ENCODE measurements at places on chromosomes 1 and 21.

- DNase-seq: no peak
Observed at GRCh38 chr1:224594851-224595250, 21.3 kb upstream of the CNIH3 start.

DNA sequence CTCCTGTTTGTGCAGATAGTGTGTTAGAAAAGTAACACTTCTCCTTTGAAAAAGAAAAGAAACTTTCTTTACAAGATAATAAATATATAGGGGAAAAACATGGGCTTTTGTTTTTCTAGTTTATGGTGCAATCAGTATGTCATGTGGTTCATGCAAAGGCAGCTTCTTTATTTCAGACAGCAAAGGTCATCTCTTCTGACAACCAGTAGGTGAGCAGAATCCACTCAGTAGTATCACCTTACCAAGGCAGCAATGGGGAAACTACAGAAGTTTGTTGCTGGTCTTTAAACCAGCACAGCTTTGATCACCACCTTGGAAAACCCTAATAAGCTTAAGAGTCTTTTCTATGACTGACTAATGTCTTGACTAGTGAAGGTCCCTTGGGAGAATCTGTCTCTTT, 13.0 kb upstream of the SAMSN1 start:
- no peak for DNase-seq

GRCh38 chr21:35619184-35619583, 441.1 kb downstream of the SETD4 start:
- no peak for DNase-seq

GRCh38 chr1:226965581-226966440, 25.7 kb downstream of the COQ8A start:
- DNase-seq: no peak

- DNase-seq: no peak
Observed at GRCh38 chr1:17851056-17851455, 95.9 kb downstream of the ACTL8 start.

DNA sequence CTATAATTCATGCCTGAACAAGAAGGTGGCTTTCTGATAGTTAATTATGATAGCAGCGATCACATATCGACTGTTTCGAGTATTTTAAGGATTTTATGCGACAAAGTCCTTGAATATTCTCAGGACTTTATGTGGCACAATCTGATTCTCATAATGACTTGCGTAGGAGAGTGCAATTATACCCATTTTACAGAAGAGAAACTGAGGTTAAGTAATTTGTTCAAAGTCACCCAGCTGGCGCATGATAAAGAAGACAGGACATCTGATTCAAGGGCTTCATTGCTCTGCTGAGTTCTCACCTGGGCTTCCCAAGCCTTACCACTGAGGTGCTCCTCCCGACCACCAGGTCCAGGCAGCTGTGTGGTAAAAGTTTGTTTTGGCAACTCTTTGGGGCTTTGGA, 1.8 kb downstream of the CRCT1 start:
- no peak for DNase-seq
